ENCODE measurements at places on chromosomes 7 and 10. TPM values are rescaled to one million over a fixed set of nuclear protein-coding genes. Genes with fewer than 3 reads are reported as not detected.

DNA sequence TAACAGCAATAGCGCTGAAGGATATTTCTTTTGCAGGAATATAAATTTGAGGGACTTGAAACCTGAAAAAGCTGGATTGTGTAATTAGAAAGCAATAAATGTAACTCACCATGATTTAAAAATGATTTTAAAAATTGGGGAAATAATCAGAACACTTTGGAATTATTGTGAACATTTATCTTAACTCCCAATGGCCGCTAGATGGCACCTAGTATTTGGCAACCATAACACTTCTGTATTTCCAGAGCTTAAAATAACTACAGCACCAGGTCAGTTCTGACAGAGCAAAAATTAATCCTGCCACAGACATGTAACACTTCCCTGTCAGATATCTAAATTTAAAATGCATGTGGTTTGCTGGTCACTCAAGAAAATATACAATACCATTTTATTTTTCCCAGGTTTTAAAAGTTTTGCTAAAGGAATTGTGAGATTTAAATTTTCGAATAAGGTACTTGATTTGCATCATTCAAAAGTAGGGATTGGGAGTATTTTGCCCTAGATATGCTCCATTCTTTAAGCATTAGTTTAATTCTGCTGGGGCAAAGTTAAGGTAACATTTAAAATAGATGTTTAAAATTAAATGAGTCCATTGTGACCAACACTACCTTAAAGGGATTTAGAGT is 144.5 kb downstream of the PPP1R3A start:
- no peak for DNase-seq

DNA sequence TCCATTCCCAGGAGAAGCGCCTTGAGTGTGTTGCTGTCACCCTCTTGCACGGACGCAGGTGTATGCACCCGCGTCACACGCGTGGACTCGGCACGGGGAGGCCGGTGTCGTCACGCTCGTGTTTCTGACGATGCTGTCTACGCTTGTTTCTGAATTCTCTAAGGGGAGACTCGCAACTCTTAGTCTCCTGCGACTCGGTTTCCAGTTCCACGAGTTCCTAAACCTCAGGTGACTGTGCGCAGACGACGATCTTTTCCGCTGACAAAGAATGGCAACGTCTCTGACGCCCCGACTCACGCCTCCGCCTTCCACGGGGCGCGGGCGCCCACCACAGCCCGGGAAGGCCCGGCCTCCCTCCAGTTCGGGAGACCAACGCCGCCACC is 579 bp downstream of the IDI1 start:
- peak; percentile 61 for DNase-seq

GRCh38 chr10:89255793-89256192 is 4.2 kb upstream of the LIPA start:
- no peak for DNase-seq

GRCh38 chr10:133087045-133087678 is 562 bp upstream of the ADGRA1 start:
- no peak for DNase-seq

- DNase-seq, result no peak
Measured at GRCh38 chr10:116961406-116962251, 43.4 kb downstream of the SHTN1 start.

DNA sequence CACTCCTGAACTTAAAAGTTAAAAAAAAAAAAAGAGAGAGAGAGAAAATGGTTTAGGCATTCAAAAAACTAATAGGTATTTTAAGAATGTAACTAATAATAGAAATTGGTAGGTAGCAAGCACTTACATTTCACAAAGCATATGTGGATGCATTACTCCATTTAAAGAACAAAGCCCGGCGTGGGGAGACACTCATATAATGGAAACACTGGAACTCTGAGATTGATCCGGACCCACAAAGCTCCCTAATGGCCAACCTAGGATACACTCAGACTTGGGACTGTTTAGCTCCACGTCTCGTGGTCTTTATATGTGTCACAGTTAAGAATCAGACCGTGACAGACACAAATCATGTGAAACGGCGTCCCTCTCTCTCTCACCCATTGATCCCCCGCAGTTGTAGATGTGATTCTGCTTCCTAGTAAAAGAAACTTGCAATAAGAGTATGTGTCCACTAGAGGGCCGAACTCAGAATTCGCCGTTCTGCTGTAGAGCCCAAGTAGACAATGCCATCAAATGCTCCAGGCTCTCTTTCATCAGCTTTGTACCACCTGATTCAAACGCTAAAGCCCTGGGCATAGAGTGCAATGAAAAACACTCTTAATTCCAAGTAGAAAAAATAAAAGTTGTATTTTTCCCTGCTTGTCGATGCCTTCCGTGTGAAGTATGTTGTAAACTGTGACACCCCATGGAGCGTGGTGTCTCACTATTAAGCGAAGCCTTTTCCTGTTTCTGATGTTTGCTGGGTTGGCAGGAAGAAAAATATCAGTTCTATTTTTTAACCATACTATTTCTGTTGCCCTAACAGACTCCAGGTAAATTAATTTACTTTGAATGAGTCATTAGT is 429.0 kb upstream of the MTPN start:
- DNase-seq, result peak; percentile 25

DNA sequence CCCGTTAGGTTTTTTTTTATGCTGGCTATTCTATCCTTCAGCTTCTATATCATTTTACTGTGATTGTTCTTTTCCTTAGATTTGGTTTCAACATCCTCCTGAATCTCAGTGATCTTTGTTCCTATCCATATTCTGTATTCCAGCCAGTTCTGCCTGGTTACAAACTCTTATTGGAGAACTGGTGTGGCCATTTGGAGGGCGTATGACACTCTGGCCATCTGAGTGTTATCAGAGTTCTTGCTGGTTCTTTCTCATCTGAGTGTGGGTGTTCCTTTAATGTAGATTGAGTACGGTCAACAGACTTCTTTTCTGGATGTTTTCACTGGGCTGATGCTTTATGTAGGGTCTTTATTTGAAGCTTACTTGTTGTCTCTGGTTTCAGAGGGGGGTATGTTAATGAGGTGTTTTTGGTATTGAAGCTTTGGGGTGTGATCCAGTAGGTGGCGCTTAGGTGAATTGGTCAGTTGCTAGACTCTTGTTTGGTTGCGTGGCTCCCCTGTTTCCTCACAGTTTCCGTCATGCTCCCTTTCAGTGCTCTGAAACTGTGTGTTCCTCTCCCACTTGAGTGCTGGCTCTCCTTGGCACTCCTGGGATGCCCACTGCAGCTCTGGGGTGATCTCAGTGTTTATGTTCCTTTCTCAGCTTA is 80.7 kb downstream of the FANK1 start:
- DNase-seq, result no peak

DNA sequence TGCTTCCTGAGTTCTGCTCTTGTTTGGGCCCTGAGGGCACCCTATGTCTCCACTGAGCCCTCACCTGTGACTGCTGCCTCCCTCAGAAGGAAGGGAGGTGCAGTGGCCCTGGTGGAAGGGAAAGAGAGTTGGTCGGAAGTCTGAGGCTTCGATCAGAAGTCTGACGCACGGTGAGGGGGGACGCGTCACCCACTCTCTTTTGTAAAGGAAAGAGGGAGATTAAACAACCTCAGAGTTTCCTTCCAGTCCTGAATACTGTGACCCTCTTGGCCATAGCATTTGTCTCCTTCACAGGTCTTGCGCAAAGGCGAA is 31.4 kb upstream of the TRIM8 start:
- no peak for DNase-seq

The THSD7A gene
- total RNA-seq, result 1.0 TPM

The AOAH gene
- total RNA-seq, result 2.4 TPM

The LRRC18 gene
- total RNA-seq, result not detected

The CC2D2B gene
- total RNA-seq, result 0.45 TPM
